ENCODE measurements at places on chromosomes 1 and 21. TPM values are rescaled to one million over a fixed set of nuclear protein-coding genes. Genes with fewer than 3 reads are reported as not detected.

DNA sequence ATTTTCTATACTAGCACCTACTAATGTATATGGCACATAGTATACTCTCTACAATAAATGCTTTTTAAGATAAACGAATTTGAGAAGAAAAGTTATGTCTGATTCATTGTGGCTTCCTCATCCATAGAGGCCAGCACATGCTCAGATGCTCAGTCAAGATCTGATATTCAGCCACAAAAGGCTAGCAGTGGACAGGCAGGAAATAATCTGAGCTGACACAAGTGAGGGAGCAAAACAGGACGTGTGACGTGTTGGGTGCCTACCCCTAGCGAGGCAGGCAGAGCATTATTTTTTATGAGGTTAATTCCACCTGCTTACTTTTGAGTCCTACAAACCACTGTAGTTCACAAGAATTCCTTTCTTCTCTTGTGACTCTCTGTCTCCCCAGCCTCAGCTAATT, 550.9 kb downstream of the SMYD3 start:
- DNase-seq = no peak

GRCh38 chr1:184802354-184803179, 47.9 kb upstream of the EDEM3 start:
- no peak for DNase-seq

GRCh38 chr1:220892997-220893700, 13.9 kb downstream of the HLX start:
- DNase-seq = no peak

- no peak for DNase-seq
Observed at GRCh38 chr1:73717976-73718375, 480.0 kb downstream of the LRRIQ3 start.

- DNase-seq = no peak
Observed at GRCh38 chr1:38074302-38074677, 27.7 kb upstream of the POU3F1 start.

GRCh38 chr21:35348686-35349085, 299.6 kb upstream of the RUNX1 start:
- no peak for DNase-seq

GRCh38 chr1:209659909-209660308, 7.7 kb upstream of the LAMB3 start:
- no peak for DNase-seq

GRCh38 chr1:209616366-209617046, 33.0 kb downstream of the CAMK1G start:
- no peak for DNase-seq

- DNase-seq = no peak
Observed at GRCh38 chr1:226657895-226658545, 81.1 kb downstream of the ITPKB start.

DNA sequence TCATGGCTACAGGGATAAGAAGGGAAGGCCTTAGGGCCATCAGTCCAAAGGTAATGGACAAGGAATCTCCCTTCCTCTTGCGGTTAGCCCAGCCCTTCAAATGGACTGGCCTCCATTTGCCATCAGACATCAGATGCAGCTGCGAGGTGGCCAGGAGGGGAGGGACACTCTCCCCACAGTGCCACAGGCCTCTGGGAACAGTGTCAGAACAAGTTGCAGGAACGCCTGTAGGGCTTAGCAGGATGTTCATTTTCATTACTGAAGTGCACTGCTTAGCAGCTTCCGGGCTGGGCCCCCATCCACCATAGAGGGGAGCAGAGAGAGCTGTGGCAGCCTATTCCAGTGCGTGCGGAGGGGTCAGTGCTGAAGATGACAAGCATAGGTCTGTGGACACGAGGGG, 127.5 kb downstream of the GALNT2 start:
- DNase-seq = no peak

DNA sequence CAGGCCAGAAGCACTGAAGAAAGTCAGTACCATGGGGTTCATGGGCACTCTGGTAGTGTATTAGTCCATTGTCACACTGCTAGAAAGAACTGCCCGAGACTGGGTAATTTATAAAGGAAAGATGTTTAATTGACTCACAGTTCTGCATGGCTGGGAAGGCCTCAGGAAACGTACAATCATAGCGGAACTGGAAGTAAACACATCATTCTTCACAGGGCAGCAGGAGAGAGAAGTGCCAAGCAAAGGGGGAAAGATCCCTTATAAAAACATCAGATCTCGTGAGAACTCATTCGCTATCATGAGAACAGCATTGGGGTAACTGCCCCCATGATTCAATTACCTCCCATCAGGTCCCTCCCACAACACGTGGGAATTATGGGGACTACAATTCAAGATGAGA, 20.2 kb upstream of the ROR1 start:
- DNase-seq = no peak

- DNase-seq = no peak
Observed at GRCh38 chr1:230145505-230145899, 78.5 kb downstream of the GALNT2 start.

- DNase-seq = no peak
Observed at GRCh38 chr1:197675583-197676208, 99.6 kb downstream of the DENND1B start.

DNA sequence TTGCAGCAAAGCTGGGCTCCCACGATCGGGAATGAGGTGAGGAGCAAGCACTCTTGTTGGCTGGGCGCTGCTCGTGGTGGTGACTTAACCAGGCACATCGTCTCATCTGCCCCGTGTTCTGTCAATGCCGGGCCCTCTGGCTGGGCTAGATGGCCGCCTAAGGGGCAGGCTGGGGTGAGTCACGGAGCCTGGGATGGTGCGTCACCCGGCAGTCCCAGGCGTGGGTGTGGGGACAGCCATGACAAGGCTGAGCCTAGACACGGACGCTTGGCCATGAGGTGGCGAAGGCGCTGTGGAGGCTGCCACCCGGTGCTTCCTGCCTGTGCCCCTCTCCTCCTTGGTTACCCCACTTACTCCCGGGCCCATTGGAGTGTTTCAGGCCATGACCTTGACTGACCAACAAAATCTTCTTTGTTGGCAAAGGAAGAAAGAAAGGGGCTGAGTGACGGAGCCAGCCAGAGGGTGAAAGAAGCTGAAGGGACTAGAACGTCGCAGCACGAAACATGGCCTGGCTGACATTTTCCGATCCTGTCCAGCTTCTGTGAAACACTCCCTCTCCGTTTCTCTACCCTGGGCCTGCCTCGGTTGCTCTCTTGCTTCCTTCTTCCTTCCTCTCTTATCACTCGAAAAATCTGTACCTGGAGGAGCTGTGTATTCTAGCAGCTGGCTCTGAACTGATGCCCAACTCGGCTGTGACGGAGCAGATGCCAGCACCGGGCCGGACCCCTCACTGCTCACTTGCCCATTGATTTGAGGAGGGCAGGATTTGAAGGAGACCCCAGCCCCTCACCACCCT, 596 bp downstream of the CD247 start:
- DNase-seq = peak; percentile 98

GRCh38 chr21:41953831-41954653, at the start of gene C2CD2:
Gene C2CD2, minus strand, starts transcription at chr21:41954018. Its CDS starts 370 bp downstream, at chr21:41953648.
- no peak for DNase-seq

DNA sequence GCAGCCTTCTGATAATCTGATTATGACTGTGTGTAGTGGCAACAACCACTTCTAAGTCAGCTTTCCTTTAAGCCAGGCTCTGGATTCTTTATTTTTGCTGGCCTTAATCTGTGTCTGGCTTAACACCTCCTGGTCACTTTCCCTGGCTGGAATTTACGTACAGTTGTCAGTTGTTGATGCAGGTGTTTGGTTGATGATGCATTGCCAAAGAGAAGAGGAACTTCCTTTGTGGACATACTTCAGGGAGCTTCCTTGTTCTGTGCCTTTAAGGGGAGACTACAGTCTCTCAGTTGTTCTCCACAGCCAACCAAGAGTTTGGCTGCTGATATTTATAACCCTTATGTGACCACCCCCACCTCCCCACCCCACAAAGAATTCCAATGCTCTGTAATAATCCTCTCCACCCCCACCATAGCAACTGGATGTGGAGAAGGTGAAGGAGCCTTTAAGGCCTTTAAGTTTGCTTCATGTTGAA, 96.0 kb upstream of the BMP8A start:
- DNase-seq = no peak

- no peak for DNase-seq
Observed at GRCh38 chr1:52551507-52552235, 1.2 kb downstream of the TUT4 start.

- no peak for DNase-seq
Observed at GRCh38 chr1:3247521-3248121, 178.6 kb downstream of the PRDM16 start.

GRCh38 chr1:81670286-81670685, 130.4 kb upstream of the ADGRL2 start:
- DNase-seq = no peak

GRCh38 chr1:2633366-2633935, 635 bp upstream of the MMEL1 start:
- no peak for DNase-seq

DNA sequence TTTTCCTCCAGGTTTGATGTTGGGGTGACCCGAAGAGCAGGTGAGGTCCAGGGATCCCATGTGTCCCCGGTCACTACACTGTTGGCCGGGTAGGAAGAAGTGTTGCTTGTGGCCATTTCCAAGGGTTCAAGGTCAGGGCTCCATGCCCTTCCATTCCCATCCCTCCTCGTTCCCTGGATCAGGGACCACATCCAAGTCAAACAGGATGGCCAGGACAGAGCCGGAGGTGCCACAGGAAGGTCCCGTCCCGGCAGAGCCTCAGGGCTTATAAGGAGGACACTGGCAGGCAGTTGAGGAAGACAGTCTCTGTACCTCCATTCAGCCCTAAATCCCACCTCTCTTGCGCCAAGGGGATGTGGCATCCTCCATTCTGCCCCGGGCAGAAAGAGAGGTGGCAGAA, 22.0 kb upstream of the FAM131C start:
- DNase-seq = no peak

- DNase-seq = no peak
Observed at GRCh38 chr1:30705698-30706097, 17.7 kb downstream of the MATN1 start.

- no peak for DNase-seq
Observed at GRCh38 chr1:192512426-192513162, 63.0 kb upstream of the RGS1 start.

DNA sequence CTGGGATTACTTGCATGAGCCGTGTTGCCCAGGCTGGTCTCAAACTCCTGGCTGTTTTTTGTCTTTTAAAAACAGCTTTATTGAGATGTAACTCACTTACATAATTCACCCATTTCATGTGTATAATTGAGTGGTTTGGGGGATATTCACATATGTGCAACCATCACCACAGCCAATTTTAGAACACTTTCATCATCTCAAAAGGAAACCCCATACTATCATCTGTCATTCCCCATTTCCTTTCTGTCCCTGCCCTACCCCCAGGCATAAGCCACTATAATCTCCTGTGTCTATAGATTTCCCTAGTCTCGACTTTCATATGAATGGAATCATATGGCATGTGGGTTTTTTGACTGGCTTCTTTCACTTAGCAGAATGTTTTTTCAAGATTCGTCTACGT, 43.3 kb downstream of the GPR137B start:
- no peak for DNase-seq

DNA sequence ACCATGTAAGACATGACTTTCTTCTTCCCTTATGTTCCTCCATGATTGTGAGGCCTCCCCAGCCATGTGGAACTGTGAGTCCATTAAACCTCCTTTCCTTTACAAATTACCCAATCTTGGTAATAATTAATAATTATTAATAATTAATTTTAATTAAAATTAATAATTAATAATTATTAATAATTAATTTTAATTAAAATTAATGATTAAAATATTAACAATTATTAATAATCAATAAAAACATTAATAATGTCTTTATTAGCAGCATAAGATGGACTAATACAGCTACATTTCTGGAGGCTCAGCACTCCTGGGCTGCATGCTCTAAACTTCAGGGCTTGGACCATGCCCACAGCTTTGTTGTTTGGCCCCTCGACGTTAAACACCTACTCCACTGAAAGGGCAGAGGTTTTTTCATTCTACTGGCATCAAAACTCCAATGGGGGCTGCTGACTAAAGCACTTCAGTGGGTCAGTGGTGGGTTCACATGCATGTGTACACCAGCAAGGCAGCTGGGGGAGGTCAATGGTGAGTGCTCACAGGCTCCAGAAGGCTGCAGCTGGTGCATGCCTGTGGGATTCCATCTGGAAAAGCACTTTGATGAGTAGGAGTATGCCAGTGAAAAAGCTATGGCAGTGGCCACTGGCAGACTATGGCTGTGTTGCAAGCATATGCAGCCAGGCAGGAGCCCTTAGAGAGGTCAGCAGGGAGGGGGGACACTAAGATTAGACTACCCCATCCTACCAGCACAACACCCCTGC, 561.3 kb downstream of the NCAM2 start:
- DNase-seq = no peak

DNA sequence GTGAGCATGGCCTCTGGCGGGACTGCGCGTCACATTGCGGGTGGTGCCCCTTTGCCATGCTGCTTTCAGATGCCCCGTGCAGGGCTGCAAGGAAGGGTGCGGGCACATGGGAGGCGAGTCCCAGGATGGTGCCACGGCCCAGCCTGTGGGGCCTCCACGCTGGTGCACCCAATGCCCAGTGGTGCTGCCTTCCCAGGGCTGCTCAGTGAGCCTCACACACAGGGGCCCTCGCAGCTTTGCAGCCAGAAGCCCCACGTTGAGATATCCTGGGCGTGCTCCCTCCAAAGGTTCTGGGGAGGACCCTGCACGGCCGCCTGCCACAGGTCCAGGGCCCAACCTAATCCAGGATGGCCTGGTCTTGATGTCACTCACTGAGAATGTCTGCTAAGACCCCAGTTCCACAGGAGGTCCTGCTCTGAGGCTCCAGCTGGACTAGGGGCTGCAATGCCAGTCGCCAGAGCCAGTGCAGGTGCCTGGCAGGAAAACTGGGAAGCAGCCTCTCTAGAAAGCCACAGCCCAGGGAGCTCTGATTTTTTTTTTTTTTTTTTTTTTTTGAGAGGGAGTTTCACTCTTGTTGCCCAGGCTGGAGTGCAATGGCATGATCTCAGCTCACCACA, 34.1 kb upstream of the PRSS38 start:
- no peak for DNase-seq

- DNase-seq = no peak
Observed at GRCh38 chr1:224456637-224456953, 22.0 kb upstream of the WDR26 start.

Gene LRRIQ3
- 1.5 TPM for total RNA-seq

Gene CD53
- total RNA-seq = 357 TPM

Gene OR2T29
- not detected for total RNA-seq

Gene GJA8
- total RNA-seq = not detected

Gene KCNJ9
- total RNA-seq = not detected

Gene NAV1
- total RNA-seq = 1.2 TPM

Gene PCBP3
- total RNA-seq = 0.43 TPM

Gene SYNJ1
- 15.4 TPM for total RNA-seq

Gene LORICRIN
- not detected for total RNA-seq

Gene ALPL
- not detected for total RNA-seq

Gene TEDDM1
- not detected for total RNA-seq

Gene TARDBP
- total RNA-seq = 226 TPM

Gene GUCA2B
- not detected for total RNA-seq

Gene SZRD1
- total RNA-seq = 279 TPM

Gene WNT4
- total RNA-seq = not detected

Gene AVPR1B
- total RNA-seq = not detected

Measured in natural killer cell treated with Interleukin-12 subunit alpha and Interleukin-12 subunit beta and Interleukin-15 and Interleukin-18, amount 100 ng/mL, for 72 hours (primary cell).